ENCODE measurements at places on chromosomes 3 and 15. TPM values are rescaled to one million over a fixed set of nuclear protein-coding genes. Genes with fewer than 3 reads are reported as not detected.

Gene SERPINI1
- polyA plus RNA-seq, result 9.4 TPM

Gene SETD2
- 8.6 TPM for polyA plus RNA-seq

Gene UNC45A
- polyA plus RNA-seq, result 26.0 TPM

GRCh38 chr15:72153269-72154000, 35.2 kb downstream of the SENP8 start:
- no peaks in the 10 kb centered on the region for H3K27me3 ChIP-seq
- H3K36me3 ChIP-seq, result no peaks in the 10 kb centered on the region
- no peak for DNase-seq
- no peaks in the 10 kb centered on the region for H3K4me1 ChIP-seq
- no peak overlapping the region for H3K27ac ChIP-seq

DNA sequence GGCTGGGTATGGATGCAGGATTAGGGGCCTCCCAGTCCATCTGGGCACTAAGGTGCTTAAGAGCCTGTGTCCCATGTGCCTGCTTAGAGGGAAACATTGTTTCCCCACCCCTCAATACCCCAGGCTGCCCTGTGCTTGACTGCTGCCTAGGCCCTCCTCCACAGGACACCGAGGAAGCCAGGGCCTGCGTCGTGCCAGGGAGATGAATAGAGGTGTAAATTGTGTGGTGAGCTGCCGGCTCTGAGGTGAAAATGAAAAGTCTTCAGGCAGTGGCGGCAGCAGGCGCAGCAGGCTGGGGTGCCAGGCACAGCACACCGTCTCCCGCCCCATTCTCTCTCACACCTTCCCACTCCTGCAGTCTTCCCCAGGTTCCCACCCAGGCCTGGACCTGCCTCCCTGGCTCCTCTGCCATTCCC, 13.9 kb upstream of the GRM2 start:
- H3K27me3 ChIP-seq, result no peaks in the 10 kb centered on the region
- no peak overlapping the region for H3K27ac ChIP-seq
- no peaks in the 10 kb centered on the region for H3K36me3 ChIP-seq
- no peak for DNase-seq
- peaks cover 41% of the 10 kb centered on the region for H3K4me1 ChIP-seq

- no peak for DNase-seq
- H3K4me3 ChIP-seq, result peak overlapping the region; percentile 79
- peaks cover 53% of the 10 kb centered on the region for H3K4me1 ChIP-seq
Observed at GRCh38 chr15:72474466-72474911, 359 bp downstream of the ARIH1 start.

GRCh38 chr15:39013262-39013661, 448.6 kb upstream of the RASGRP1 start:
- H3K4me1 ChIP-seq, result no peaks in the 10 kb centered on the region
- no peaks in the 10 kb centered on the region for H3K36me3 ChIP-seq
- DNase-seq, result no peak
- H3K27ac ChIP-seq, result no peak overlapping the region
- no peak overlapping the region for H3K4me3 ChIP-seq
